IMR-90 (cell line): ENCODE measurements at places on chromosomes 3 and 15.
A peak's percentile ranks its signal among the peaks of the same experiment; 100 is the strongest.

DNA sequence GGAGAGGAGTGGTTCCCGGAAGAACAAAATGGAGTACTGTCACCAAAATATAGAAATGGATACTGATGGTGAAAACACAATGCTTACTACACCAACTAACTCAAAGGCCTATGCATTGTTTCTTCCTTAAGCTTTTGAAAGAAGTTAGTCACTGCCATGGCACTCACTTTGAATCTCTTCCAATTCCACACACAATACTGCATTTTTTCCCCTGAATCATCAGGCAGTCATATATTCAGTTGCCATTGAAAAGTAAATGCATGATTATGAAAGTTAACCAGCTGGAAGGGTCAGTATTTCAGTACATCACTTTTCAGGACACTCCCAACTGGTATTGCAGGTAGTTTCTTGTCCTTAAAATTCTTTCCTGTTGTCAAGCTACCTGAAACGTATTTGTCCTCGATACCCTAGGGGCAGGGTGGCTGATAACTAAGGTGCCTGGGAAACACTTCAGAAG is 9.0 kb upstream of the LRRFIP2 start:
- DNase-seq: peak; percentile 96

DNA sequence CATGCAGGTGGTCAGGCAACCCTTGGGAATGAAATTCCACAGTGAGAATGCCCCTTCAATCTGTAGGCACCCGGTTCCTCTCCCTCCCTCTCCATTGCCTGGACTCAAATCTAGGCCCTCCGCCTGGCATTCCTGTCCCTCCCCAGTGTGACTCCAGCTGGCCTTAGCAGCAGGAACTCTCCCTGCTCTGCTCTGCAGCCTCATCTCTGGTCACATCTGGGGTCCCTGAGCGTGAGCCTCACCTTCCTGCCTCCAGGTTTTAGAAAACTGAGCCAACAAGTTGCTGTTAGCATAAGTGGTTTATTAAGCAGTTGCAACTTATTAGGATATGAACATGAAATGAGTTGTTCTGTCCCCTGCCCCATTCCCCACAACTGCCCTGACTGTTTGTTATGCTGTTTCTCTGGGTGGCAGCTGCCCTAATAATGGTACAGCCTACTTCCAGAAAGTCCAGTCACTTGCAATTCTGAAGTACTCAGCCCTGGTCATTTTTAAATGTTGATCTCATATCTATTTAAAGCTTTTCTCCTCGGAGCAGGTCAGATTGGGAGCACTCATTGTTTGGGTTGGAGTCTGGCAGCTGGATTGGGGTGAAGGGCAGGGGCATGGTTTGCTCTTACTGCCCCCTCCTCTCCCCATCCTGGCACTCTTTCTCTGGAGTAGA is 63.0 kb upstream of the ANKRD34C start:
- DNase-seq: no peak

- peak; percentile 16 for DNase-seq
Measured at GRCh38 chr3:194423317-194423716, 24.3 kb upstream of the GP5 start.

- DNase-seq: peak; percentile 87
Measured at GRCh38 chr3:122691195-122691594, 10.6 kb downstream of the PARP14 start.

GRCh38 chr3:127141921-127142730 is 50.8 kb upstream of the PRR23E start:
- DNase-seq: no peak
